Neural crest cell (in vitro differentiated cells): ENCODE measurements at places on chromosomes 7 and 10. TPM values are rescaled to one million over a fixed set of nuclear protein-coding genes. Genes with fewer than 3 reads are reported as not detected.

Gene IFIT3
- total RNA-seq, result 1.3 and 1.8 TPM in 2 replicates

Gene GTPBP10
- total RNA-seq, result 20.4 and 21.6 TPM in 2 replicates

Gene ST8SIA6
- not detected in 2 replicates for total RNA-seq

- no peak for DNase-seq
Measured at GRCh38 chr10:71283410-71283809, 35.6 kb upstream of the SLC29A3 start.

- DNase-seq, result no peak
Measured at GRCh38 chr7:115047958-115048720, 126.2 kb downstream of the MDFIC start.

GRCh38 chr7:117015258-117016184 is 62.2 kb downstream of the ST7 start:
- no peak for DNase-seq

DNA sequence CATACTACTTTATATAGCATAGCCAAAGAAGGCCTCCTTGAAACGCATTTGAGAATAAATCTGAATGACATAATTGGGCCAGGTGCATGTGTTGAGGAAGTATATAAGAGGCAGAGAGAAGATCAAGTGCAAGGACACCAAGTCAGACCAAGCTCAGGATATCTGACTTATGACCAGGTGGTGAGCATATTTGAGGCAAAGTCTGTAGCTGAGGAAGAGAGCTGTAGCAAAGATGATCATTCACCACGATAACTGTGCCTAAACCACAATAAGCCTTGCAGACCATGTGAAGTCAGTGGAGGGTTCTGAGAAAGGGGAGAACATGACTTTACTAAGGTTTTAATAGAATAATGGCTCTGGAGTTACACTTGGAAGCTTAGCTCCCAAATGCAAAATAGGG is 292.3 kb downstream of the SORCS1 start:
- DNase-seq, result no peak

GRCh38 chr10:119268871-119269506 is 61.6 kb downstream of the GRK5 start:
- no peak for DNase-seq

GRCh38 chr10:79417266-79417665 is 28.2 kb downstream of the ZCCHC24 start:
- no peak for DNase-seq

GRCh38 chr7:132145466-132145865 is 430.8 kb downstream of the PLXNA4 start:
- DNase-seq, result no peak

DNA sequence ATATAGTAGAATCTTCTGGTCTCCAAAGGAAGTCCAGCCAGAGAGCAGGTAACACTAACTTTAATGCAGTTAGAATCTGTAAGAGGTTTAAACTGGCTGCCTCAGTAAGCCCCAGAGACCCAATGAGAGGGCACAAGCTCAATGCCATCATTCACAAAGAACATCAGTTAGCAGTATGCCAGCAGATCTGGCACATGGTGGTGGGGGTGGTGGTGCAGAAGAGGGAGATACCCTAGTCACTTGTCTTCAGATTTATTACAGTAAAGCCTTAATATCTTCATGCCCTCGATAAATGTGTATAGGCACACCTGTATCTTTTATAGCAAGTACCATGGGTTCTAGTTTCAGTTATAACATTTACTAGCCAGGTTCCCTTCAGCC is 86.2 kb downstream of the SORBS1 start:
- DNase-seq, result no peak
